ENCODE measurements at places on chromosomes 16 and 17. TPM values are rescaled to one million over a fixed set of nuclear protein-coding genes. Genes with fewer than 3 reads are reported as not detected.

DNA sequence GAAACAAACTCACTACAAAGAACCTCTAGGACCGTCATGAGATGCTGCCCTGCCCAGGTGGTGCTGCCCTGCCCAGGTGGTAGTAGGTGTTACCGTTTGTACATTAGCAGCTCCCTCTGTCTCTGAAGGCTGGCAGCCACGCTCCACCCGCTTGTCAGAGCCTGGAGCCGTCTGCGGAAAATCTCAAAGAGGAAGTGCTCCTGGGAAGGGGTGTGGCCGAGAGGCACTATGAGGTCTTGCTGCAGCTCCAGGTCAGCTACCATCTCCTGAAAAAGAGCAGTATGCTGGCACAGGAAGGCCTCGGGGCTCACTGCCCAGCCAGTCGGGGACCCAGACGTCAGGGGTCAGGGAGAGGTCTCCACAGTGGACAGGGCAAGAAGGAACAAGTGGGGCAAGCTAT lies 28.3 kb downstream of the ZNF276 start:
- no peak for ATAC-seq

GRCh38 chr17:63706336-63707082 lies 6.6 kb upstream of the LIMD2 start:
- ATAC-seq = no peak

Gene KRT28
- not detected for total RNA-seq

- no peak for ATAC-seq
These were observed 9.2 kb downstream of the TBKBP1 start for GRCh38 chr17:47703191-47703591.

DNA sequence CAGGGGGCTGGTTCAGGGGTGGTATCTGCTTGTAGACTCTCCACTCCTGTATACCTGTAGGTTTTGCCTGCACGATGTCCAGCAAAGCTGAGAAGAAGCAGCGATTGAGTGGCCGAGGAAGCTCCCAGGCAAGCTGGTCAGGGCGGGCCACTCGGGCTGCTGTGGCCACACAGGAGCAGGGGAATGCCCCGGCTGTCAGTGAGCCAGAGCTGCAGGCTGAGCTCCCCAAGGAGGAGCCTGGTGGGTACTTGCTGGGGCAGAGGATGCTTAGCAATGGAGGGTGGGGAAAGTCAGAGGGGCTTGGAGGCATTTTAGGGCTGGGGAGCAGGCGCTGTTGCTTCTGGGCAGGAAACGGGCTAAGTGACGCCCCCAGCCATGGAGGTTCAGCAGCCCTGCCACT lies 2.1 kb downstream of the DNAH2 start:
- no peak for ATAC-seq

DNA sequence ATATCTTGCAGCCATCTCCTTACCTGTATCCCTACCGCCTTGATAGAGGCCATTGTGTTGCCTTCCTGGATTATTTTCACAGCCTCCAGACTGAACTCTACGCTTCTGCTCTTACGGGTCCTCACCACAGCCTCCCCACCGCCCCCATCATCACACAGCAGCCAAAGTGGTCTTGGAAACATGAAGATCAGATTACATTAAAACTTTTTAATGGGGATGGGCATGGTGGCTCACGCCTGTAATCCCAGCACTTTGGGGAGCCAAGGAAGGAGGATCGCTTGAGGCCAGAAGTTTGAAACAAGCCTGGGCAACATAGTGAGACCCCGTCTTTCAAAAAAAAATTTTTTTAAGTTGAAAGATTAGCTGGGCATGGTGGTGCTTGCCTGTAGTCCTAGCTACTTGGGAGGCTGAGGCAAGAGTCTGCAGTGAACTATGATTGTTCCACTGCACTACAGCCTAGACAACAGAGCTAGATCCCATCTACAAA lies 150.5 kb downstream of the NPIPB5 start:
- ATAC-seq = no peak

GRCh38 chr16:72715267-72715666 lies 332.7 kb downstream of the ZFHX3 start:
- no peak for ATAC-seq

Gene SLC5A10
- total RNA-seq = 0.31 TPM

DNA sequence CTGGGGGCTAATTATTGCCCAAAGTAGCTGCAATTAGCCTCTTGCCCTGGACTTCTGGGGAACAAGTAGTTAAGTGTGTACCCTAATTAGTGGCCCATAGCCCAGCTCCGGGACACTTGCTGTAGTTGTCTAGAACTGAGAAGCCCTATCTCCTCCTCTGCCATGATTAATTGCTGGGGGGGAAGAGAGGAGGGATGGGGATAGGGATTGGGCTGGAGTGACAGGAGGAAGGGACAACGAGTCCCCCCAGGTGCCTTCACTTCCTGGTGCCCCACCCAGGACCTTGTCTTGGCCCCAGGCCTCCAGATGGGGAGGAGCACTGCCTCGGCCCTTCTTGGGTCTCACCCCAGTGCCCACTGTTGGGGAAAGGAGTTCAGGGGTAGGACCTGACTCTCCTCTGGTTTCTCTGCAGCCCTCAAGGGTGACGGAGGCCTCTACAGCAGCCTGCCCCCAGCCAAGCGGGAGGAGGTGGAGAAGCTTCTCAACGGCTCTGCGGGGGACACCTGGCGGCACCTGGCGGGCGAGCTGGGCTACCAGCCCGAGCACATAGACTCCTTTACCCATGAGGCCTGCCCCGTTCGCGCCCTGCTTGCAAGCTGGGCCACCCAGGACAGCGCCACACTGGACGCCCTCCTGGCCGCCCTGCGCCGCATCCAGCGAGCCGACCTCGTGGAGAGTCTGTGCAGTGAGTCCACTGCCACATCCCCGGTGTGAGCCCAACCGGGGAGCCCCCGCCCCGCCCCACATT lies 17.4 kb downstream of the NGFR start:
- no peak for ATAC-seq

DNA sequence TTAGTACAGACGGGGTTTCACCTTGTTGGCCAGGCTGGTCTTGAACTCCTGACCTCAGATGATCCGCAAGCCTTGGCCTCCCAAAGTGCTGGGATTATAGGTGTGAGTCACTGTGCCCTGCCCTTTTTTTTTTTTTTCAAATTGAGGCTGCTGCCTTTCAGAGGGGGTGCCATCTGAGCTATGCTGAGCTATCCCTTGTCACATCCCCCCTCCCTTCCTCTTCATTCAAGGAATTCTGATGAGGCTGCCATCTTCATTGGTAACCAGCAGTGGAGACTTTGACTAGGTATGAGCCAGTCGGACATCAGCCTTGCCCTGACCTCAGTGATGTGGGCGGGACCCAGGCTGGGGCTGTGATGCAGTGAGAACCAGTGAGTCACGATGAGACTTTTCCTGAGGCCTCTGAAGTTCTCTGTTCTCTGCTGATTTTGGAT lies 24.4 kb upstream of the GPT2 start:
- peak; percentile 81 for ATAC-seq

GRCh38 chr17:41334385-41335305 lies 16.0 kb downstream of the KRT33A start:
- no peak for ATAC-seq

Gene ITGAD
- not detected for total RNA-seq

Gene FBXO47
- not detected for total RNA-seq

Gene ARL17A
- total RNA-seq = 18.9 TPM

DNA sequence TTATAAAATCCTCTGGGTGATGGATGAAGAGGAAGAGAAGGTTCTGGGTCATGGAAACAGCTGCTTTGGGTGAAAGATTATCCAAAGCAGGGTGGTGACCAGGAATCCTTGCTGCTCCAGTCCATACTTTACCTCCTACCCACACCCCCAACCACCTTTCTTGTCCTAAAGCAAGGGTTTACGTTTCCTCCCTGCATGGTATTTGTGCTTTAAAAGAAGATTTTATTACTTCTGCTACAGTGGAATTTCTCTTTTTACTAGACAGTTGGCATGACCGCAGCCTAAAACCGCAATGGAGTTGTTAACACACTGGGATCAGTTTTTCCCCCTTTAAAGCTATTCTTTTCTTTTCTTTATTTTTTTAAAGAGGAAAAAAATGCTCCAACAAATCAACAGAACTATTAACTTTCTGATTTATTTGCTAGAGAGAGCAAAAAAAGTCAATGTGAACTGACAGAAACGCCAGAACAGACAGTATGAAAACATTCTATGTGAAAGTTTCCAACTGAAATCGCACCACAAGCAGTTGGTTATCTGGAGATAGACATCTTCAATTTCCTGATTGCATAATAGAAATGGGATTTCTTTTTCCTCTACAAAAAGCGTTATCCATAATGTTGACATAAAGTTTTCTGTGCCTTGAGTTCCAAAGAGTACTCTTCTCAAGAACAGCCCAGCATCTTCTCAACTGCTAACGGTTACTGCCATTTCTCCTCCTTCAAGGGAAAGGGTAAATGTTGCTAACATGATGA lies 236.0 kb downstream of the IRX3 start:
- peak; percentile 55 for ATAC-seq

DNA sequence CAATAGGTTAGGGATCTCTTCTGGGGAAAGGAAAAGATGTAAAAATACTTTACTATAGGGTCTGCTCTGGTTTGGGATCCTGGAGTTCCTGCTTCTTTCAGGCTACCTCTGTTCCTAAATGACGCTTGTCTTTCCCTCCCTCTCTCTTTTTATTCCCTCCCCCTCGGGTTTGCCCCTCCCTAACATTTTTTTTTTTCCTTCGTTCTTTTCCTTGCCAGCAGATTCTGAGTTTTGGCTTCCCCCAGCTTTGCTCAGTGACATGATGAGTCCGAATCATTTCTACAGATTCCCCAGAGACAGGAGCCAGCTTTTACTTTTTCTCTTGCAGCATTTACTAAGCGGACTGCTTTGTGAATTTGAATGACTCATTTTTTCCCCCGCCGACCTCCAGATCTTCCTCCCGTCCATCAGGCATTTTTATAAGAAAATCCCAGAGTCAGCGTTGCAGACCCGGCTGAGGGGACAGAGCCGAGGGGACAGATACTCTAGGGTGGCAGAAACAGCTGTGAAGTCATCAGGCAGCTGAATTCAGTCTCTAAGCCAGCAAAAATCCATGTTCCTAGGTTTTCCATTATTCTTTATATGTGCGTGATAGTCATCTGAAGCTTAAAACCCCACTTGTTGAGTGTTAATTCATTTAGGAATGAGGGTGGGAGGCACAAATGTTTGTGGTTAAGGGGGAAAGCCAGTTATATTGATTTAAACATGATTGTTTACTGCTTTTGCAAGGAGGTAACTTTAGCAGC lies at the start of gene TMEM100:
TSS of gene TMEM100 (minus strand) at position 123 of the 746 bp plus-strand sequence. CDS start 1,794 bp downstream, outside the sequence.
- ATAC-seq = peak; percentile 88

Gene SLC2A4
- 0.38 TPM for total RNA-seq

- ATAC-seq = no peak
These were observed 21.4 kb upstream of the SLC6A4 start for GRCh38 chr17:30256756-30257506.

DNA sequence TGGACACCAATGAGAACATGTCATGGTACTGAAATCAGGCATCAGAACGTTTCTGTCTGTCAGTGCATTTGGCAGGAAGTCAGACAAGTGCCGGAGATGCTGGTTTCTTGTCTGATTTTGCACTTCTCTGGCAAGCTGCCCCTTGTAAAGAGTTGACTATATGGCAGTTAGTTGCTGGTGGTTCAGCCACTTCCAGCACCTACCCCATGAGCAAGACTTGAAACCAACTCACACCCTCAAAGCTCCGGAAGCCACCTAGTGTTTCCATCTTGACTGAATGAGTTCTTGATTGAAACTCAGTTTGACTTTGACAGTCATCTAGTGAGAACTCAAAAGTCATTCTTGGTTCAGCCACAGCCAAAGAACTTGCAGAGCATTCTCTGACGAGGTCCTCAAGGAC lies 225.1 kb downstream of the SPECC1 start:
- no peak for ATAC-seq

Gene CCL23
- total RNA-seq = not detected

- no peak for ATAC-seq
These were observed 75.7 kb upstream of the NKD1 start for GRCh38 chr16:50472472-50472871.

DNA sequence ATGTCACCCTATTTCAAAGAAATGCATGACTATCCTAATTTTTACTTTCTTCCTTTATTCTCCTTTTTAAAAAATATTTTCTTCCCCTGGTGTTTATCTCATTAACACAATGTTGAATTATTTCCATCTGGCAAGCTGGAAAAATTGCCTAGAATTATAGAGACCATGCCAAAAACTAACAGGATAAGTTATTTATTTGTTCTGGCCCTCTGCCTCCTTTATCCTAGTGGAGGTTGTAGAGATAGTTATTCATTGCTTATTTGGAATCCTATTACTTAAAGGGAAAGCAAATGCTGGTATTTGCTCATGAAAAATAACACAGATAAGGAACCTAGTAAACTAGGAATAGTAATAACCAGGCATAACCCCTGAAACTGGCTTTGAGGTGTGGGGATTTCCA lies 684.9 kb upstream of the KIF2B start:
- ATAC-seq = no peak

DNA sequence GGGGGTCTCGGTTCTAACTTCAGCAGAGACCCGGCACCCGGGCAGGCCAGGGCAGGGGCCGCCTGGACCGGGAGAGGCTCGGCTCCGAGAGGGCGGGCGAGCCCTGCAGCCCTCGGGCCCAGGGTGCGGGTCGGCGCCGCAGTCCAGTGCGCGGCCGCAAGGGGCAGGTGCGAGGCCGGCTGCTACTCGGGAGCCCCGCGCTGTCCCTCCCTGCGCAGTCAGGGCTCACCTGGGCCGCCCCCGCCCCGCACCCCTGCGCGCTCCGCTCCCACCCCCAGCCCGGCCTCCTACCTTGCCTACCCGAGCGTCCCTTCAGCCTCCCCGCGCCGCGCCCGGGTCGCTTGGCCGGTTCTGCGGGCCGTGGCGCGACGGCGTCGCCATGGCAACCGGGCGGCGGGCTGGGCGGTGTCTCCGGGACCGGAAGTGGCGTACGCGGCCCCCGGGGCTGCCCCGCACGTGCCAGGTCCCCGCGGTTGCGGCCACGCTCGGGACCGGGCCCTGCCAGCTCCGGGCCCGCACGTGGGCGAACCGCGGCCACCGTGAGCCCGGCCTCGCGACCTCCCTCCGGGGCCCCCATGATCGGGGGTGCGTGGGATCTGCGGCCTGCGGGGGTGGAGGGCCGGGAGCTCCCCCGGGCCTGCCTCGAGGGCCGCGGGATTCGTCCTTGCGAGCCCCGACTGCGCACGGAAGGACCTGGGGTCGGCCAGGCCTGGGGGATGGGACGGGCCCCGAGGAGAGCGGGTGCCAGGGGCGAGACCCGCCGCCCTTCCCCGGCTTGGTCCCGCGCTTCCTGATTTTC lies at the start of gene CYB561:
TSS of gene CYB561 (minus strand) at position 353 of the 799 bp plus-strand sequence. CDS start 8,759 bp downstream, outside the sequence.
- peak; percentile 92 for ATAC-seq

GRCh38 chr17:16584273-16584995 lies 15.4 kb upstream of the ZNF287 start:
- peak; percentile 92 for ATAC-seq

DNA sequence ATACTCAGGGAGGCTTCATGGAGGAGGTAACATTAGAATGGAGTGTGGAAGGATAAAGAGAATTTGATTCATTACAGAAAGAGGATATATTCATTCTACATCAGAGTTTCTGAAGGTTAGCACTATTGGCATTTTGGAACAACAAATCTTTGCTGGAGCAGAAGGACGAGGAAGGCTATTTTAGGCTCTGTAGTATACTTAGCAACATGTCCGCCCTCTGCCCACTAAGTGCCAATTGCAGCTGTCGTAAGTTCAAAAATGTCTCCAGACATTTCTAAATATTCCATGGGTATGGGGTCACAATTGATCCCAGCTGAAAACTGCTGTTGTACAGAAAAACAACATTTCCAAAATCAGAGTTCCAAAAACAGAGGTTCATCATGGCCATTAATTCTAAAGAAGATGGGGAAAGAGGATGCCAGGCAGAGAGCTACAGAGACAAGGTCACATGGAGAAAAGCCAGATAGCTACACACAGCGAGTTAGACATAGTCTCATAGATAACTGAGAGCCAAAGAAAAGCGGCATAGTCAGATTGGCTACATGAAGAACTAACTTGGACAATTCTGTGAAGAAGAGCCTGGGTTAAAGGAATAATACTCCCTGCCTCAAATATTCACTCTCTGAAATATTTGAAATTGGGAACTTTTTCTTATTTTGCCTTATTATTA lies 846.4 kb upstream of the CDH8 start:
- ATAC-seq = no peak

- ATAC-seq = no peak
These were observed 512.4 kb downstream of the HS3ST4 start for GRCh38 chr16:26204138-26204537.
